NCI-H1930 (cell line): ENCODE measurements at places on chromosomes 1 and 21.
A peak's percentile ranks its signal among the peaks of the same experiment; 100 is the strongest.

DNA sequence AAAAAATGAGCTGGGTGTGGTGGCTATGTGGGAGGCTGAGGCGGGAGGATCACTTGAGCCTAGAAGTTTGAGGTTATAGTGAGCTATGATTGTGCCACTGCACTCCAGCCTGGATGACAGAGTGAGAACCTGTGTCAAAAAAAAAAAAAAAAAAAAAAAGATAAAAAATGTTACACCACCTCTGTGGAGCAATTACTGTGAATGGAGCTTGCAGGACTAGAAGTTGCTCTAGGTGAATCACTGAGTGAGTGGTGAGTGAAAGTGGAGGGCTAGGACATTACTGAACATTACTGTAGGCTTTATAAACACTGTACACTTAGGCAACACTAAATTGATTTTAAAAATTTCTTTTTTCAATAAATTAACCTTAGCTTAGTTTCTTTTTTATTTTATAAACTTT is 21.9 kb downstream of the TLCD4 start:
- no peak for DNase-seq

DNA sequence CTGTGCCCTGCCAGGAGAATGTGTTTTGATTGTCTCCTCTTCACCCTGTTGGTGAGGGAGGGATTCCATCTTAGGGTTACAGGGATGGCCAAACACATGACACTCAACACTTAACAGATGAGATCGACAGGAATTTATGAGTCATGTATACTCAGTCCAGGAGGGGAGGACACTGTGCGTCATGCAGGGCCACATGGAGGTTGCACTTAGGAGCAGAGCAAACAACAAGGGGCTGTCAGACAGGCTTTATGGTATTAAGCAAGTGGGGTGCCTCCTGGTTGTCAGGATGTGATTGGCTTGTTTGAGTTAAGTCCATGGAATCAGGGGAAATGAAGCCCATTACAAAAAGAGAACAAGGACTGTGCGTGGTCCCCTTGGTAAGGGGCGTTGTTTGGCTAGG is 26.9 kb downstream of the EDARADD start:
- no peak for DNase-seq

GRCh38 chr1:154253671-154254070 is 18.8 kb upstream of the HAX1 start:
- DNase-seq, result no peak

DNA sequence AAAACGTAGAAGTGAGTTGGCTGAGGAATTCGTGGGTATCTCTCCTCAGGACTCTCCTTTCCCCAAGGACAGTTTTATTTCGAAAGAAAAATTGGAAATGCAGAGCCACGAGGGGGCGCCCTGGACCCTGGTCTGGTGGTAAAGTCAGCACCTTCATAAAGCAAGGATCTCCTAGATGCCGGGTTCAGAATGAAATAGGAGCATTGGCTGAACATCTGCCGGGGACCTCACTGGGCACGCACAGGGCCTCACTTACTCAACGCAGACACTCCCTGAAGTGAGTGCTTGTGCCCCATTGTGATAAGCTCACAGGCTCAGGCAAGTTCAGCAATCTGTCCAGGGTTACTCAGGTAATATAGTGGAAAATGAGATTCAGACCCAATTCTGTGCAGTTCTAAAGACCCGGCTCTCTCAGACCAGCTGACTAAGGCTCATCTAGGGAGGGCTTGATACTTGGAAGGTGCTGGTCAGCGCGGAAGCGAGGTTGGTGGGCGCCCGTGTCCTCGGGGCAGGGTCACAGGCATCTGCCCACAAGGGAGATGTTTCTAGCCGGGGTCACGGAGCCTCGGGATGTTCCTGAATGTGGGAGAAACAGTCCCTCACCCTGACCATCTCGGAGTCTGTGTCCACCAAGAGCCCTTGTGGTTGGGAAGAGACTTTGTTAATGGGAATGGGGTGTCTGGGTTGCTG is 55.7 kb upstream of the ETV3 start:
- no peak for DNase-seq

DNA sequence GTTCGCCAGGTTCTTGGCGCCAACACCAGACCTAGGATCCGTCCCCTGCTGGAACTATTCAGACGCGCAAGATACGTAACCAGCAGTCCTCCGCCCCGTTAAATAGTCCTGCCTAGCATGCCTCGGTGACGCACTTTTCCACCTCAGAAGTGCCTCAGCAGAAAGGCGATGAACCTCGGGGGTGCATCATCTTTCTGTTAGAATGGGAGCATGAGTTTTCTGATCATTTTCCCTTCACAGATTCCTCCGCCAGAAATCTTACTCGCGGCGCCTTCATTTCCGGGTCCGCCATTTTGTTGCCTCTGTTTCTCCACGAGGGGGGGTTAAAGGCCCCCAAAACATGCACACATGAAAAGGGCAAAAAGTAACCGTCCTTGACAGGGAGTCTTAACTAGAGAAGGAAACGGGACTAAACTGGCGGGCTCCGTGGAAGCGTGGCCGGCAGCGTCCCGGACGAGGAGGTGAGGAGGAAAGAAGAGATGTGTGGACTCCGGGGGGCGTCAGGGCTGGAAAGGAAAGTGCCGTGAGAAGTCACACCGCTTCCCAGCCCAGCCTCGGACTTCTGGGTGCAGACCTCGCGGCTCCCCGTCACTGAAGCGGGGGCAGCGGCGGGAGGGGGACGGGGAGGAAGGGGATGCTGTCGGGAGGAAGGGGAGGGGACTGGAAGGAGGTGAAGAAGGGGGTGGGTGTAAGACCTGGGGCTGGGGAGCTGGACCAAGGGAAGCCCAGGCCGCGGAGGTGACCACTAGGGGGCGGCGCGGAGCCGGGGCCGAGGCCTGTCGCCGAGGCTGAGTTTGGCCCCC is at the start of gene GABPB2:
TSS of gene GABPB2 (plus strand) at position 288 of the 803 bp plus-strand sequence. CDS start 17,429 bp downstream, outside the sequence.
- peak; percentile 89 for DNase-seq

GRCh38 chr1:167984886-167985489 is 48.1 kb upstream of the MPC2 start:
- no peak for DNase-seq

- peak; percentile 27 for DNase-seq
Observed at GRCh38 chr1:248243204-248243603, 12.0 kb downstream of the OR2M4 start.

DNA sequence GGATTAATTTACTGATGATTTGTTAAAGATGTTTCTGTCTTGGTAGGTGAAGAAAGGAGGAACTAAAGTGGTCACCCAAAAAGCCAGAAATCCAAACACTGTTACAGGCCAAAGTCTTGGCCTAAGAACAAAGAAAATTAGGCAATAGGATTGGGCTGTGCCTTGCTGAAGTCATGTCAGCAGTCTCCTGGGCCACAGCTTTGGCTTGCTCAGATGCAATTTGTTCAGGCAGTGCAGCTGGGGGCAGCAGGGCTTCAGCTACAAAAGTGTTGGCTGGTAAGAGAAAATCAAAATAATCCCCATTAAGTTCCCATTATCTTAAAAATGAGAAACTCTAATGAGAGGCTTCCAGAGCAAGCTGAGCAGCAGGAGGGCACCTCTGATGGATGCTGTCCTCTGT is 14.0 kb upstream of the RAP1A start:
- no peak for DNase-seq

DNA sequence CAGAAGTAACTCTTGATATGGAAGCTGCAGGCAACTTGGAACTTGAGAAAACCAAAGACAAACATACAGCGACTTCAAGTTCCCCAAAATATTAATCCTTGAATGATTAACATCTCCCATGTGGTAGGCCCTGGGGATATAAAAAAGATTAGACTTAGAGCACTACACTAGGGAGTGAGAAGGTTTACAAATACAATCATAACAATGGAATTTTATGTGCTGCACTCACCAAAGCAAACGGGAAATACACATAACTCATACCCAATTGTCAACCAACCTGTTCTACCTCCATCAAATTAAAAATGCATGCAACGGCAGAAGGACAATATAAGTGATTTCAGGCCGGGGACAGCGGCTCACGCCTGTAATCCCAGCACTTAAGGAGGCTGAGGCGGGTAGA is 3.7 kb downstream of the SMYD3 start:
- no peak for DNase-seq

- DNase-seq, result no peak
Observed at GRCh38 chr1:232416026-232416568, 213.8 kb downstream of the SIPA1L2 start.

DNA sequence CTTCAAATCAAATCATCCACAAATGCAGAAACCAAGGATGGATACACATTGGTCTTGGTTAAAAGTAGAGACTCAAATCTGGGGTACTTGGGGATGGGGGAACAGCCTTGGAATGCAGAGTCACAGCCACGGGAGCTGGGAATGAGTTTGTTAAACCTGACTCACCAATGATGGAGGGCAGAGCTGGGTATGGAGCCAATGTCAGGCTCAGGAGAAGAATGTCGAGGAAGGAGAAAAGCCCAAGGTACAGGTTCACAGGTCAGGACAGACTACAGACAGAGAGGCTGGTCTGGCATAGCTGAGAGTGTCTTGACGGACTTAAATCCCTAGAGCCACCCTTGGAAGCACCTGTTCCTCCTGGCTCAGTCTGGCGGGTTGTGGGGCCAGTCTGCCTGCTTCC is 237.6 kb downstream of the NTNG1 start:
- no peak for DNase-seq

- no peak for DNase-seq
Observed at GRCh38 chr1:12130466-12131130, 36.2 kb upstream of the TNFRSF1B start.

DNA sequence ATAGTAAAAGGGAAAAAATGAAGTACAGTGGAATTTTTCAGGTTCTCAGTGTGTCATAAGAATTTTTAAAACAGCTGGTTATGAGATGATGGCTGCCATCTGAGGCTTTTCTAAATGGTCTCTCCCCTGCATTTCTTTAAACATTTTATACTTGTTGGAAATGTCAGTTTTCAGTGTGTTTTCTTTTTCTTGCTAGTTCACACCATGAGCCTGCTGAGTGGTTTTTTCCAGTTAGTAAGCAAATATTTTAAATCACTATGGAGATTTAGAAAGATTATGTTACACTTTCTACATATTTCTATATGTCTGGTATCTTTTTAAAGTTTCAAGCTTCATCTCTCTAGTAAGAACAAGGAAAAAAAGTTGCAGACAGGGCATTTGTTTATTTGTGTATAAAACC is 9.6 kb downstream of the RBM15 start:
- DNase-seq, result no peak

- DNase-seq, result no peak
Observed at GRCh38 chr1:150021191-150021694, 10.7 kb upstream of the OTUD7B start.

DNA sequence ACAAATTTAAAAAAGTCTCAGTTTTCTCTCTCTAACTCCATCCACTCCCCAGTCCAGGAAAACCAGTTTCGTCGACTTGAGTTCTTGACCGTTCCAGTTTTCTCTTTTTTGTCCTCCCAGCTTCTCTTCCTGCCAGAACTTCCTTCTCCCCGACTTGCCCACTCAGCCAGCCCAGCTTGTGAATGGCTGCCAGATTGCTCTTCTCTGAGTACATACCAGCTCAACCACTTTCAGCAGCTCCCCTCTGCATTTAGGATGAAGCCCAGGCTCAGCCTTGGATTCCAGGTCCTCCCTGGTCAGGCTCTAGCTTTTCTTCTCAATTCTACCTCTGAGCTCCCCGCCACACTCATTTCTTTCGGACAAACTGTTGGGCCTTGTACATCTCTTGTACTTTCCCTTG is 1.4 kb downstream of the DIO1 start:
- DNase-seq, result no peak

GRCh38 chr1:11714831-11715575 is 20.9 kb upstream of the AGTRAP start:
- no peak for DNase-seq

GRCh38 chr1:7915826-7916500 is 24.7 kb downstream of the TNFRSF9 start:
- DNase-seq, result no peak

DNA sequence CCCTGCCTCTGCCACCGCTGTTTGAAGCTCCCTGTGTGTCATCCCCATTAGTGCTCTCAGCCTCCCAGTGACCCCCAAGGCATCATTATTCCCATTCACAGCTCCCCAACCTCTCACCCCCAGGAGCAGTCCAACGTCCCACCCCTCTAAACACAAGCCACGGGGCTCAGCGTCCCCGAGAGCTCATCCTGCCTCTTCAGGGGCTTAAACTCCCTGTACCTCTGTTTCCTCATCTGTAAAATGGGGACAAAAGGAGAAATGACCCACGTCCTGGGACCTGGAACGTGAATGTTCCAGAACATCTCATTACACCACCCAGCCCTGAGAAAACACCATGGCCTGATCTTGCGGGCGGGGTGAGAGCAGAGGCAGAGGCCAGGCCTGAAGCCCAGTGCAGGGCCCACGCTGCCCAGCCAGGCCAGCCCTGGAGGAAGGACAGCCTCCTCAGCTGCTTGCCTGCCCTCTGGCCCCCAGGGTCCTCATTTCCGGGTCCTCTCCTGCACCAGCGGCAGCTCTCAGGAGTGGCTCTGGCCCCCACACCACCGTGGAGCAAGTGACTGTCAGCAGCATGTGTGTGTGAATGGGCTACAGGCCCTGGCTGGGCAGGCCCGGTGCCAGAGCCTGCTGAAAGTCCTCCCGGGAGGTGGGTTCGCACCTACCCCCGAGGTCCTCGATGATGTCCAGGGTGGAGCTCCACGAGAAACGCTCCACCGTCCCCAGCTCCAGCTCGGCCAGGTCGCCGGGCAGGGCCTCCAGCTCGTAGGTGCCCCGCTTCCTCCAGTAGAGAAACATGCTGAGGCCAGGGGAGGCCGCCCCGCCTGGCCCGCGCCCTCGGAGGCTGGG is 14.1 kb upstream of the PLEKHG5 start:
- DNase-seq, result no peak

DNA sequence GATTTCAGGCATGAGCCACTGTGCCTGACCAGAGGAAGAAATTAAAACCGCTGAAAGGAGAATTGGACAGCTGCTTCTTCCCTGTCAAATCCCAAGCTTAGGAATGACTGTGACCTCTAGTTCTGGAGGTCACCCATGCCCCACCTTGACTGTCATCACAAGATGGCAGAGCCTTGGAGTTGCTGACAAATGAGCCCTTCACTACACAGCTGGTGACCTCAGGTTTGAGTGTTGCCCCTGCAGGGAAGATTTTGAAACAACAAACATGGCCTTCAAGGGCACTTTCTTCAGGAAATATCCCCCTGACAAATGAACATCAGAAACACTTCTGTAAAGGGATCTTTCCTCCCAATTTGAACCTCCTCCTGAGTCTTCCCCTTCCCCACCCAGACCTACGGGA is 6.9 kb upstream of the SLC45A3 start:
- DNase-seq, result no peak

DNA sequence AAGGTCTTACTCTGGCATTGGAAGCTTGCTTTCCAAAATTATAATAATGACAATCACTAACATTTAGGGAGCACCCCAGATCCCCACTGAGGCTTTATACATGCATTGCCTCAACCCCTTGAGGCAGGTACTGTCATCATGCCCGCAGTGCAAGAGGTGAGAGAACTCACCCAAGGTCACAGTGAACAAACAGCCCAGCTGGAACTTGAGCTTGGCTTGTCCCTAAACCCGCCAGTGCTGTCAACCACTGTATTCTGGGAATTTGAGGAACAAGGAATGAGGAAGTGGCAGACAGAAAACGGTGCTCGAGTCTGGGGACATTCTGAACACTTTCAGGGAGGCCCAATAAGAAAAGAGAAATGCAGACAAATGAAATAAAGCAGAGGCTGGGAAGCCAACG is 34.6 kb upstream of the TLR5 start:
- no peak for DNase-seq
